GM10248 (cell line): ENCODE measurements at places on chromosomes 6 and 20.
A peak's percentile ranks its signal among the peaks of the same experiment; 100 is the strongest.

DNA sequence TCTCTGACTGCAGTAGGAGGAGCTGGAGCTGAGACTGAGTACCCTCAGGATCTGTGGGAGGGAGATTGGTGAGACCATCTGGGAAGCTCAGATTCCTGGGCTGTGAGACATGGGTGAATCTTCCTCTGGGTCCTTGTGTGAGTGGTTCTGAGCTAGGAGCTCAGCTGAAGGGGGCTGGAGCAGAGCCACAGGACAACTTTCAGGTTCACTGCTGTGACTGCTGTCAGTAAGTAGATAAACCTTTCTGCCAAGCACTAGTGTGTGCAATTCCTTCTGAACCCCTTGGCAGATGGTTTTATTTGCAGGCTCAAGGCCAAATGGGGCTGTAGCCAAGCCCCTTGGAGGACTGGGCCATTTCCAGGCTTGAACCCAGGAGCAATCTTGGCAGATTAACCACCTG lies 49.6 kb upstream of the SNAP91 start:
- DNase-seq: no peak

- DNase-seq: no peak
Measured at GRCh38 chr6:166562726-166563125, 23.8 kb downstream of the RAMACL start.

- DNase-seq: no peak
Measured at GRCh38 chr6:16921399-16922110, 160.3 kb upstream of the ATXN1 start.

DNA sequence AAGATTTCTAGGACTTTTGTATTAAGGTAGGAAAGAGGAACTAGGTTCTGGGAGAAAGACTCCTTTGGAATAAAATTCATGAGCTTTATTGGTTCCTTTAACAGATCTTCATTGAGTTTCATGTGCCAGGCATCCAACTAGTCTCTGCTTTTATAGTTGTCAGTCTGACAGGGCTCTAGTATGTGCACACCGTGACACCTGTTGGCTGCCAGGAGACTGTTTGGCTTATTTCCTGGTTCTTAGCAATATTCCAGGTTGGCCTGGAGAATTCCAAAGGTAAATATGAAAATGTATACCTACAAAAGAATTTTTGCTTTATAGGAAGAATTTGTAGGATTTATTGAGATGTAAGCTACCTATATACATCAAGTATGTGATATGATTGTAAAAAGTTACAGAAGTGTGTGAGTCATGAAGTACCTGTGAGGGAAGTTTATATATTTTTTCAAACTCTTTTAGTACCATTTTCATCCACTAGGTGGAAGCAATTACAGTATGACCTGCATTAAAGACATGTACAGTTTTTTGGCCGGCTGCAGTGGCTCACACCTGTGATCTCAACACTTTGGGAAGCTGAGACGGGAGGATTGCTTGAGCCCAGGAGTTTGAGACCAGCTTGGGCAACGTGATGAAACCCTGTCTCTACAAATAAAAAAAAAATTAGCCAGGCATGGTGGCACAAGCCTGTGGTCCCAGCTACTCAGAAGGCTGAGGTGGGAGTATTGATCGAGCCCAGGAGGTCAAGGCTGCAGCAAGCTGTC lies 35.2 kb downstream of the NDUFAF5 start:
- DNase-seq: peak; percentile 59

DNA sequence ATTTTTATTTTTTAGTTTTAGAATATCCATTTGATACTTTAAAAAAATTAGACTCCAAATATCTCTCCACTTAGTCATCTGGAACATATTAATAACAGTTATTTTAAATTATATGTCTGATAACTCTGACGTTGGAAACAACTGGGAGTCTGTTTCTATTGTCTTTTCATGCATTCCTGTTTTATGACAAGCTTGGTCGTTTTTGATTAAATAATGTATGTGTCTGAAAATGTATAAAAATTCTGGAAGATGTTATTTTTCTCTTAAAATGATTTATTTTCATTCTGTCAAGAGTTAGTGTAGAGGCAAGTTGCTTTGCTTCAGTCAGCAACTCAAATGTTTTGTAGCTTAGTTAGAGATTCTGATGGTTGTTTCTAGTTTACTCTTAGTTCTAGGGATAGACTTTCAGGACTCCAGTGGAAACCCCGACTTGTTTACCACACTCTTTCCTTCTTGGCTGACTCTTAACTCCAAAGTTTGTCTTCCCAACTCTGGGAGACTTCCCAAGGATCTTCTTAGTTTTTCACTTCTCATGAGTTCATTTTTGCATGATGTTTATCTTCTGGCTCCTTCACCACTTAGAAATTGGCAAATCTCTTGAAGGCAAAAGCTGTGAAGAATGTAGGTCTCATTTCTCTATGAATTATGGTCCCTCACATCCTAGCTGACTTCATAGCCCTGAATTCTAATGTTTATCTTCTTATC lies 190.9 kb downstream of the LAMA2 start:
- no peak for DNase-seq

- DNase-seq: no peak
Measured at GRCh38 chr6:13239530-13240455, 88.5 kb downstream of the TBC1D7 start.

- DNase-seq: no peak
Measured at GRCh38 chr6:71768356-71768755, 118.0 kb upstream of the RIMS1 start.

DNA sequence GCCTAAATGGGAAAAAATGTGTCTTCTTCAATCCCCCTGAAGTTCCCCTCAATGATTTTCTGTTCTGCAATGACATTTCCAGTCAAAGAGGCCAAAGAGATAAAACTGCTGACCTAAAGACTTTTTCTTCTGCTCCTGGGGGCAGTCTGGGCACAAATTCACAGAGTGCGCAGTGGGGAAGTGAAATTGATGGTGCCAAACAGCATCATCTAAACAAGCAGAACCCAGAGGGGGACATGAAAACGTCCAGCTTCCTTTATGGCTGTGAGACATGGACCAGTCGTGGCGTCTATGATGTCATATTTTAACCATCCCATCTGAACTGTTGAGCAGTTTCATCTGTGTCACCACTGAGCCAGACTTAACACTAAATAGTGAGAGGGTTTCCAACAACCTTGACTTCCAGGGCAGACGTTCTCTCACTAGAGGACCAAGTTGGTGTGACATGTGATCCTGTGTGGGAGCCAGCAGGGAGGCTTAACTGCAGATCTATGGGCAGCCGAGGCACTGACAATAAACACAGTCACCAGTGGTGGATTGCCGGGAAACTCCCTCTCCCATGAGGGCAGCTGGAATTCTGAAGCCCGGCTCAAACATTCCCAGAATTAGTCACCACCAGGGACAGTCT lies 12.4 kb downstream of the SCML4 start:
- DNase-seq: no peak

GRCh38 chr20:25051386-25052155 lies 6.4 kb downstream of the ACSS1 start:
- no peak for DNase-seq

GRCh38 chr6:149080511-149080910 lies 237.0 kb upstream of the TAB2 start:
- DNase-seq: no peak

DNA sequence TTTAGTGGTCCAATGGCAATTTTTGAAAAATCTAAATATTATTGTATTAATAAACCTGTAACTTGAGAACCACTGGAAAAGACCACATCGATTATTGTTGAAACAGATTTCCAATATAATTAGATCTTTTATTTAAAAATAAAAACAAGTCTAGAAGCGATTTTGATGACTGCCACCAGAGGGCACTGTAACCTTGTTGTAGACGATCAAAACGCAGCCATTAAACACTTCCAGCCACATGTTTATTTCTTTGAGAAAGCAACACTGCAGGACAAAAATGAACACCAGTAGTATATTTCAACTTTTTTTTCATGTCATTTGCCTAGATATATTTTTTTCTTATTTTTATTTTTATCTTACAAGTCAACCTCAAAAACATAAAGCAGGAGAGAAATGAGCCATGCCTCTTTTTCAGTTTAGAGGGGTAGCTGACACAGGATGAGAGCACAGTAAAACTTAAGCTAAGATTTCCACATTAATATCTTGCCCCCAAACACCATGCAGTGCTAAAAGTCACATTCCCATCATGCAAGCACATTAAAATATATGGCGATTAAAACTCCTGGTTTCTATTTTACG lies 115.4 kb downstream of the OPRM1 start:
- peak; percentile 29 for DNase-seq

DNA sequence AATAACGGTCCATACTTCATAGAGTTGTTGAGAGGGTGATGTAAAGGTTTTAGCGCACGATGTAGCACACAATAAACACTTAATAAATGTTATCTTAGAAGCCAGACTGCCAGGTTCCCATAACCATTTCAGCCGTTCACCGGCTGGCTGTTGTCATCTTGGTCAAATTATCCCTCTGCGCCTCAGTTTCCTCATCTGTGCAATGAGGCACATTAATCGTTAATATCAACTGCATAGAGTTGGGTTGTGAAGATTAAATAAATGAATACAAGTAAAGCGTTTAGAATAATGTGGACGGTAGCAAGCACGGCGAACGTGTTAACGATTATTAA lies 432 bp upstream of the PSMF1 start:
- DNase-seq: no peak

DNA sequence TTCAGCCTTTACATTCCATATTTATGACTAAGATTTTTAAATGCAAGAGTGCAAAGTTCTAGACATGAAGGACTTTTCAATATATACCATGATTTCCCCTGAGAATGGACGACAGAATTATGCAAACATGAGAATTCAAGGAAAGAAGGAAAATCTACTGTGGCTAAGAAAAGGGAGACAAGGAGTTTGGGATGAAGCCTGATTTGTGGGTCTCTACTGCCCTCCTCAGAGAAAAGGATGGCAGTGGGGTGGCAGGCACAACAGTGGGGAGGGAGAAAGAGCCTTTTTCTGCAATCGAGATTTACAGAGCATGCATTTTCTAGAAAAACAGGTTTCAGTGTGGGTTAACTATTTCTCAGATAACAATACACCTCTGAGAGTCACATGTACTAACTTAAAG lies 466.9 kb upstream of the NRSN1 start:
- DNase-seq: no peak

DNA sequence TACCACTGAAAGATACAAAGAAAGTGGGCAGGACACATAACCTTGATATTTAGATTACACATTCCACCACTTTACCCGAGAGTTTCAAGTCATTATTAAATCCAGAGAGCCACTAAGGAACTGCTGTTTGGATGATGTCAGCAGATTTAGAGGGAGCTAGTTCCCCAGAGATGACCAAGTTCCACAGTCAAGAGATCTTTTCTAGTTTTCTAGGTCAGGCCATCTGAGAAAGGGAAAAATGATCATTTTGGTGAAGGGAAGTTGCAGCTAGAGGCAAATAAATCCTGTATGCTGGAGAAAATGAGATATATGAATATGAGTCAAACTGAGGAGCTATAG lies 147.8 kb downstream of the HS3ST5 start:
- no peak for DNase-seq

DNA sequence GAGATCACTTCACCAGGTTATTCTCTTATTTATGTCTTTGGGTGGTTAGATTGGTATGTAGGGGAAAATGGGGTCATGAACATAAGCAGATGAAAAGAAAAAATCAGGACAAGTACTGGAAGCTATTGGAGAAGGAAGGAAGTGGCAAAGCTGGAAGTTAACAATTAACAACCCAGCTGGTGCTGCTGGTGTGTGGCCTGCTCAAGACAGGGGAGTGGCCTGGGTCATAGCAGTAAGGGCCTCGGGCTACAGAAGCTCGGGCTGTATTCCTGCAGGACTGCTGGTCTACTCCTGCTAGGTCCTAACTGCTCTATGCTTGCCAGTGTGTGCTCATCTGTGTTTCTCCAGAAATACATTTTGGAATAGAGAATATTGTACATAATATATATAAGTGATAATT lies 19.6 kb downstream of the MYLIP start:
- no peak for DNase-seq

GRCh38 chr6:22784601-22785410 lies 215.4 kb downstream of the HDGFL1 start:
- DNase-seq: no peak

- DNase-seq: no peak
Measured at GRCh38 chr6:137851669-137852068, 15.4 kb upstream of the TNFAIP3 start.

- DNase-seq: peak; percentile 64
Measured at GRCh38 chr6:135183532-135184440, 2.7 kb downstream of the MYB start.

DNA sequence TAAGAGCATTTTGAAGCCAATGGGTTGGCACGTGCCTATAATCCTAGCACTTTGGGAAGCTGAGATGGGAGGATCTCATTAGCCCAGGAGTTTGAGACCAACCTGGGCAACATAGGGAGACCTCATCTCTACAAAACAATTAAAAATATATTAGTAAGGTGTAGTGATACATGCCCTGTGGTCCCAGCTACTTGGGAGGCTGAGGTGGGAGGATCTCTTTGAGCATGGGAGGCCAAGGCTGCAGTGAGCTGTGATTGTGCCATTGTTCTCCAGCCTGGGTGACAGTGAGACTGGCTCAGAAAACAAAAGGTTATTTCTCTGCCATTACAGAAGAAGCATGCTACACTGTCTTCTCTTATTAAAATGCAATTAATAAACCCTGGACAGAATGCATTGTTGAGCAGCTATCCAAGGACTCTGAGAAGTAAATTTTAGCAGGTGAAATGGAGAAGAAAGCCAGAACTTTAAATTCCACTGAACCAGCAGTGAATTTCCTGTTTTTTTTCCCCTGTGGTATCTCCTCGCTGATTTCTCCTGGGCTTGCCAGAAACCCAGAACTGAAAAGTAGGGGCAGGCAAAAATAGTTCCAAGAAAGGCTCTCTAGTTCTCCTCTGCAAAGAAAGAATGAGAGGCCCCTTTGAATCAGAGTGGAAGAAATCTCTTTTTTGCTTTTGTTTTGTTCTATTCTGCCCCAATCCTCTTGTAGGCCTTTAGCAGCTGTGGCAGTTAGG lies 8.4 kb downstream of the AMD1 start:
- no peak for DNase-seq

DNA sequence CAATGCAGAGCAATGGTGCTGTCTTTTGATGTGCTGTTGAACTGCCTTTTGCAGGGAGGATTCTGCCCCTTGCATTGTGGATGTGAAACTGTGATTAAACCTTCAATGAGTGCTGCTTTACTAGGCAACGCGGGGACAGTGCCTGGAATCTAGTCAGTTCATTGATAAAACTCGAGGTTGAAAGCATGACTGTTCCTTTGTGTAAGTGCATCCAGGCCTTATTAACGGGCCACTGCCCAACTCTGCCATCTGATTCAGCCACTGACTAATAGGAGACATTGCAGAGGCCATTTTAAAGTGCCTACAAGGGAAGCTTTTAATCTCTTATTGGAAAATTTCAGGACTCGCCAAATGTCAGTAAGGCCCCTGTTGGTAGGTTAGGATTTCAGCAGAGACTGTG lies 49.3 kb downstream of the SLC35F1 start:
- no peak for DNase-seq

- no peak for DNase-seq
Measured at GRCh38 chr6:154956771-154957522, 38.2 kb upstream of the TIAM2 start.
